Retina (tissue), 1 donor: ENCODE measurements at places on chromosomes 5 and 9.
A peak's percentile ranks its signal among the peaks of the same experiment; 100 is the strongest.

- no peak for DNase-seq
Observed at GRCh38 chr5:111392181-111392580, 120.2 kb downstream of the STARD4 start.

DNA sequence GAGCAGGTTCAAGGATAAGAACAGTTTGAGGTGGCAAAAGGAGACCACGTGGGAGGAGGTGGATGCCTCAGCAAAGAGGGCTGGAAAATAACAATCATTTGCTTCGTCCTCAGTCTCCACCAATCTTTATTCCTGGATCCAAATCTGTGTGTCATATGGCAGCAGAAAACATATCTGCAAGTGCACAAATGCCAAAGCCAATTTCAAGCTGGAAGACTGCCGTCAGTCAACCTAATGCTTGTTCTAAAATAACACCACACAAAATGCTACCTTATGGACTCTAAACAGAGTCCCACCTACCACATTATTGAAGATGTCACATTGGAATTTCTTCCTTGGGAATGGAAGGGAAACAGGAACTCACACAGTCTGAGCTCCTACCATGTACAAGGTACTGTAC is 129.1 kb downstream of the CDK5RAP2 start:
- DNase-seq = no peak

DNA sequence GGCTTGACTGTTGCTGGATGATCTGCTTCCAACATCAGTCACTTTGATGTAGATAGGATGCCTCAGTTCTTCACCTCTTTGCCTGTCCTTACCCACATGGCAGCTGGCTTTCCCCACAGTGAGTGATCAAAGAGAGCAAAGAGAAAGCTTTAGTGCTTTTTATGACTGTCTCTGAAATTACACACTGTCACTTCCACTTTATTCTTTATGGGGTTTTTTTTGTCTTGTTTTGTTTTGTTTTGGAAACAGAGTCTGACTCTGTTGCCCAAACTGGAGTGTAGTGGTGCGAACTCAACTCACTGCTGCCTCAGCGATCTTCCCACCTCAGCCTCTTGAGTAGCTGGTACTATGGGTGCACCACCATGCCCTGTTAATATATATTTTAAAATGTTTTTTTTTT is 32.4 kb upstream of the C5orf24 start:
- DNase-seq = no peak

- no peak for DNase-seq
Observed at GRCh38 chr5:174589011-174589410, 135.4 kb upstream of the MSX2 start.

DNA sequence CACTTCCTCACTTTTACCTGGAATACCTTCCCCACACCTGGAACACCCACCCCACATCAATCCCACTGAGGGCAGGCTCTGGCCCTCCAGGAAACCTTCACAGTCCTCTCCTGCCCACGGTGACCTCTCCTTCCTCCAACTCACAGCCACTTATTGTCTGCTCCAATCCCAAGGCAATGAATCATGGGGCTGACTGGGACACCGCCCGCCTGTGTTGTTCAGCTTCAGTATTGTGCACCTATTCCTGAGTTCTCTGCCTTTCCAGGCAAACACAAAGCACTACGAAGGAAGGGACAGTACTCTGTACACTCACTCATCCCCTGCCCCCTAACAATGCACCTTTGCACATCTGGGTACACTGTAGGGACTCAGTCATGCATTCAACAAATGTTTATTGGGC is 7.3 kb downstream of the PCDH1 start:
- DNase-seq = no peak

DNA sequence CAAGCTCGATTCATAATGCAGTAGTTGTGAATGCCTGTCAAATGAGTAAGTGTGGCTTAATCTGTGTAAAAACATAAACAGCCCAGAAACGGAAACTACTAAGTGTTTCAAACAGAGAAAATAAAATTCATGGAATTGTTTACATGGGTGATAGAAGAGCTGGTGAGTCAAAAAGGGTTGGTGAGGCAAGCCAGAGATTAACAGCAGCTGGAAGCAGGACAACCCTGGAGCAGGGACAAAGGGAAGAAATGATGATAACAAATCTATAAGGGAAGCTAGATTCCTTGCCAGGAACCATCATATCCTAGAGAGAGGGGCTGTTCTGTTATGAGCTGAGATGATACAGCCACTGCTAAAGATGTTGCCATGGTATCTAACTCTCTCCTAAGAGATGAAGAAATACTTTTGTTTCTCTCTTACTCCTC is 18.0 kb upstream of the PRR16 start:
- DNase-seq = no peak

DNA sequence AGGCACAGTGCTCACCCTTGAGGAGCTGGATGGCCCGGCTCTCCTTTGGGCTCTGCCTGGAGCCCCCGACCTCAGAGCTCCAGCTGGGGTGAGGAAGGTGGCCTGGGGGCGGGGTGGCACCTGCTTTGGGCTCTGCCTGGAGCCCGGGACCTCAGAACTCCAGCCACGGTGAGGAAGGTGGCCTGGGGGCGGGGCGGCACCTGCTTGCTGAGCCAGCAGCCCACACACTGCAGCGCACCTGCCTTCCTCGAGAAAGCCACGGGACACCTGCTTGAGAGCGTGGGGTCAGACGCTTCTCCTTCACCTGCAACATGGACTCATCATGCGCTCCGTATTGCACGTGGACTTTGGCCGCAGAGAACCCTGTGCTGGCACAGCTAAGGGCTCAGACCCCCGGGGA is 51.8 kb downstream of the IRX2 start:
- DNase-seq = no peak

DNA sequence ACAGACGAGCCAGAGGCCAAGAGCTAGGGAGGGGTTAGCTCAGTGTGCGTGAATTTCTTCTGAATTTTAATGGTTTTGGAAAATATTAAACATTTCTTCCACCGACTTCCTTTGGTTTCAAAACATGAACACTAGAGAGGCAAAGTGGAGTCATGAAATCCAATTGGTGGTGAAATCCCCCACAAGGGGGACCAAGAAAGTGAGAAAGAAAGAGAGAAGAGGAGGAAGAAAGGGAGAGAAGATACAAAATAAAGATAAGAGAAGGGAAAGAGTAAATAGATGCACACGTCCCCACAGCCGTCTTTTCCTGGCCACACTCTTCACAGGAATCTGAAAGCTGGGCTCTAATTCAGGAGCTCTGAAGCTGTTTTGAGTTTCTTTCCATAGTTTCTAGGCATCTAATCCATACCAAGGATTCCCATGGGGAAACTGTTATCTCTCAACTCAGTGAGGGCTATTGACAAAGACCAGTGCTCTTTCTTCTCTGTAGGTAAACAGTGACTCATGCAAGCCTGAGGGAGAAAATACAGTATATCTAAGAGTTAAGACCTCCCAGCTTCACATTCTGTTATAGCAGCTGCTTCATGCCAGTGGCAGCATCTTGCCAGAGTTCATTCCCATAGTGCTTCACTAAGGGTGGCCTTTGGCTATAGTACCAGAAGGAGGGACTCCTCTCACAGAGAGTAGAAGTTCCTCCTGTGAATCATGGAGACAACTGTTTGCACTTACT is 115.8 kb upstream of the LIFR start:
- DNase-seq = no peak

DNA sequence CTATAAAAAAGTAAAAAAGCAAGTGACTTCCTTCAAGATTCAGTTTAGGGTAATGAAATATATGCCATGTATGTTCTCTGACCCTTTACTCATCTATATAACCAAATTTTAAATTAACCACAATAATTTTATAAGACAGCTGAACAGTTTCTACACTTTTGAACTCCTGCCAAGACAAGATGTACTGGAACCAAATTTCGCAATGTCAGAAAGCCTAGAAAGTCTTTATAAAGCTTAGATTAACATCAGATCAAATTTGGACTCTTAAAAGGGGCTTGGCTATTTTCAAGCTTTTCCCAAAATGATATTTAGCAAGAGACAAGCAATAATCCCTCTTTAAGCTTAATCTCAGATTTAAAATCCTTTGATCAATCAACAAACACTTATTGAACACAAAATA is 362.6 kb downstream of the PTPRD start:
- DNase-seq = no peak

GRCh38 chr9:134929193-134930158 is 11.8 kb upstream of the FCN1 start:
- DNase-seq = no peak

GRCh38 chr9:4137681-4138099 is 162.2 kb downstream of the GLIS3 start:
- DNase-seq = no peak

GRCh38 chr5:128284236-128284635 is 200.7 kb downstream of the SLC12A2 start:
- no peak for DNase-seq

DNA sequence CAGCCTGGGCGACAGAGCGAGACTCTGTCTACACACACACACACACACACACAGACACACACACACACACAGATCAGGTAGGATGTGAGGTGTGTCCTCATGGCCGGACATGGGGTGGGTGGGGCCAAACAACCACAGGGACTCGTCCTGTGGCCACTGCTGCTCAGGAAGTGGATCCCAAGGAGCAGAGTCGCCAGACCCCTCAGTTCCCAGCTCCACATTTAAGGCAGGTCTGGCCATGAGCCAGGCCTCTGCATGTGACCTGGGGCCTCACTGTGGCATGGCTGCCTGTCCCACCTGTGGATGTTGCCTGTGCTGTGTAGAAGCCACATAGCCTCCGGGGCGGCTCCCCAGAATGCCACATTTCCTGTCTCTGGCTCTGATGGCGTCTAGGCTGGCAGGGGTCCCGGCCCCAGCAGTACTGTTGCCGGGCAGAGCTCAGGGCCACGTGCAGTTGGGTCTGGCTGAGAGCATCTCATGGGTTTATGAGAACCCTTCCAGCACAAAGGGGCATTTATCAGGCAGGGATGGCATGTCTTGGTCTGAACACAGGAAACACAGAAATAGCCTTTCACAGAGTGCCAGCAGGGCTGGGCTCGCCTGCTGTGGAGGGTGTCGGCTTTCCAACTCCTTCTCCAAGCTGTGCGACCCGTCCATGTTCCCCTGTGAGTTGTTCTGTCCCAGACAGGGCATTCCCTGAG is 9.9 kb upstream of the NINJ1 start:
- DNase-seq = no peak

- DNase-seq = no peak
Observed at GRCh38 chr9:72952914-72953313, at the start of gene ALDH1A1. ALDH1A1 (minus strand) TSS chr9:72953053; CDS start chr9:72953000, 53 bp downstream.

- DNase-seq = peak; percentile 26
Observed at GRCh38 chr9:91160181-91160580, 201.5 kb downstream of the AUH start.

GRCh38 chr5:6723122-6723815 is 10.0 kb downstream of the TENT4A start:
- no peak for DNase-seq

DNA sequence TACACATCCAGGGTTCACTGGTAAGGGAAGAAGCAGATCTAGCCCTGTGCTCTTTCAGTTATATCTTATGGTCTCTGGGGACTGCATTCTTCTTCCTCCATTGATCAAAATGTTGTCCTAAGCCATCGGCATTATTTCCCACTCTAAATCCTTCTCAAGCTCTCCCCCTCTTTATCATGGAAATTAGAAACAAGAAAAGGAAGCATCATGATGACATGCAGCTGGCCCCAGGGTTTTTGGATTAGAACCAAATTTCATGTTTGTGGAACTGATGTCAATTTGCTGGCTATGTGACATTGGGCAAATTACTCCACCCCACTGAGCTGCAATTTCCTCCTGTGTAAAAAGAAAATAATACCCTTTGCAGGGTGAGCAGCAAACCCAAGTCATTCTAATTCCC is 39.5 kb downstream of the MFAP3 start:
- no peak for DNase-seq

DNA sequence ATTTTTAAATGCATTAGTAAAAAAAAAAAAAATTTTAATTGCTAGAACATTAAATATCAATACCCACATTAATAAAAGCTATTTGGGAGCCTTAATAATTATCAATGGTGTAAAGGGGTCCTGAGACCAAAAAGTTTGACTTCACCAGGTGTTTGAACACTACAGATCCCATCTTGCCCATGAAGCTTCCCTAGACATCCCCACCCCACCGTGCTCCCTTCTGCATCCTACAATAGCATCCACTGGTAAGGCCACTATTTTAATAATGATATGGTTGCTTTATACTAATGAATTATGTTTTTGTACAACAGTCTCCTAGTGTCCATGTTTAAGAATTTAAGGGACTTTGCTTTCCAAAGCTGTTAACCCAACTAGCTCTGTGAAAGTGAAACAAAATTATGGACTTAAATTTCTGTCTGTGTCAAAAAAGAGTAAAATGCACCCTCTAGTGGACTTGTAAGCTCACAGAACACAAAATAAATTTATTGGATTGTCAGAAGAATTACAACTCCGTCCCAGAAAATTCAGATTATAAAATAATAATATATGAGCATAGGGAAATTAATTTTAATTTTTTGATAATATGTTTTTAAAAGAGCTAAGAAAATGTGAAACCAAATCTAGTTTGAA is 76.0 kb downstream of the ARL15 start:
- no peak for DNase-seq

GRCh38 chr9:11235061-11235460 is 622.3 kb upstream of the PTPRD start:
- DNase-seq = no peak

GRCh38 chr5:154211641-154212390 is 21.3 kb downstream of the GALNT10 start:
- DNase-seq = no peak

- no peak for DNase-seq
Observed at GRCh38 chr9:69895185-69895584, 74.6 kb downstream of the CFAP95 start.

DNA sequence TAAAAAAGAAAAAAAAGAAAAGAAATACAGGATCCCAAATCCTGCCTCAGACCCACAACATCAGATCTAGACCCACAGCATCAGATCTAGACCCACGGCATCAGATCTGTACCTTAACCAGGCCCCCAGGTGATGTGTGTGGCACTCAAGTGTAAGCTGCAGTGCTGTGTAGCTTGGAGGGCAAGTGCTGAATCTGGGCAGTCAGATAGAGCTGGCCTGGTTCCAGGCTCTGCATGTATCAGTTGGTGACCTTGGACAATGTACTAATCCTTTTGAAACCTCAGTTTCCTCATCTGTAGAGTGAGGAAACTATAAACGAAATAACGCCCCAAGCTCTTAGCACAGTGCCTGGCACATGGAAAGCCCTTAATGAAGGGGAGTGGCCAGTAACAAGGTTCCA is 16.7 kb downstream of the COL15A1 start:
- DNase-seq = no peak

DNA sequence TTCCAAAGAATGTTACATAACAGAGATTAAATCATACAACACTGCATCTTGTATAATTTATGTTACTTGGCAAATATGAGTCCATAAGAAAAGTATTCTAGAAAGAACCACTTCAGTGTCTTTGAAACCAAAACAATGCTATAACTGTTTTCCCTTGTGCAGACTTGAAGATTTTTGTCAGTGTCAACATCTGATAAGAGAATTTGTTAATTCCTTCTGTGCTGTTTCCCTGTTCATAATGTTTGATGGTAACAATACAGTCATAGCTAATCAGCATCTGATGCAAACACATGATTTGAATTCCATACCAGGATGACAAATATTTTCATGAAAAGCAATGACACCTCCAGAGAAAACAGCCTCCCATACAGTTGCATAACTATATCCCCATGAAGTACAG is 306.8 kb downstream of the SEMA5A start:
- no peak for DNase-seq
